Foreskin fibroblast (primary cell): ENCODE measurements at places on chromosomes 11 and 22.

GRCh38 chr22:30334646-30335045 lies 7.9 kb upstream of the TBC1D10A start:
- no peak for DNase-seq

DNA sequence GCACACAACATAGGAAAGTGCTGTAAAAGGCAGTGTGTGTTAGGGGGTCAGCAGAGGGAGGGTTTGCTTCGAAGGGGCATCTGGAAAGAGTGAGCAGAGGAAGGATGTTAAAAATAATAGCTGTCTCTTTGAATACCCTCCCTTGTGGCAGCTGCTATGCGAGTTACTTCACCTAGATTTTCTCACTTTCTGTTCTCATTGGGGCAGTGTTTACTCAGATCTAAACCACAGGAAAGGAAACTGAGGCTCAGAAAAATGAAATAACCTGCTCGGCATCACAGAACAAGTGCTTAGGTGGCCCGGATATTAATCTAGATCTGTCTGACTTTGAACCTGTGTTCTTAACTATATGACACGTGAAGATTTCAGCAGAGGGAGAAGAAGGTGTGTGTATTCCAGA lies 125.3 kb downstream of the C11orf91 start:
- DNase-seq: no peak

DNA sequence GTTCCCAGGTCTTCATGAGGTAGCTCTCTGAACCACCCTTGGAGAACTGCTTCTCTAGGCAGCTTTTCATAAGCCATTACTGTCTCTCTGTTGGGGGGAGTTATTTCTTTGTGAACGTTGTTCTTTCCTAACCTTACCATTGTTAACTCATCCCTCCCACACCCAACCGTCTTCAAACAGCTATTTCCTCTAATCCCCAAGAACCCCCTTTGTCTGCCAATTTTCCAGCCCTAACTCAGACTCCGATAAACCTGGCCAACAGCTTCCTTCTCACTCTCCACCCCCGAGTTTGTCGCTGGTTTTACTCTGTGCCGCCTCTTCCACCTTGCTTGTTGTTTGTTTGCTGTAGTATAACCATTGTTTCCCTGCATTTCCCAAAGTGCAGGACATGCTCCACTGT lies 131.5 kb downstream of the CCDC34 start:
- no peak for DNase-seq

DNA sequence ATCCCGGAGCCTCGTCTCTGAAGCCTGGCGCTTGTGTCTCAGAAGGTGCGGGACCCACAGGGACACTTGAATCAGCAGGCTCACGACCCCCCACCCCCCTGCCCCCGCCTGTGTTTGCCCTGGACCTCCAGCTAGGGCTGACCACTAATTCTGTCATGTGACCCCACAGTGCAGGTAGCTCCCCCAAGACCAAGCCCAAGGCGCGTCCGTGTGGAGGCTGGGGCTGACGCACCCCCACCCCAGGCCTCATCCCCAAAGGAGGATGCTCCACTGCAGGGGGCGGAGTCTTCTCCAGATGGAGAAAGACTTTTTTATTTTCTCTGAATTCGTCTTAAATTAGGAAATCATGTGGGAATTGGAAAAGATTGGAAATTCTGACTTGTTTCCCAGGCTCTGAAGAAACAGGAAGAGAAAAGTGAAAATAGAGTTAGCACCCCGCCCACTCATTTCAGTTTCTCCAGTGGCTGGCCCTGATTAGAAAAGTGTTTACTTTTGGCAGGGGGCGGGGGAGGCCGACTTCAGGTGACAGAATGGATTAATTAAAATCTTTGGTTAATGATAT lies 1.0 kb upstream of the RELA start:
- DNase-seq: peak; percentile 86

DNA sequence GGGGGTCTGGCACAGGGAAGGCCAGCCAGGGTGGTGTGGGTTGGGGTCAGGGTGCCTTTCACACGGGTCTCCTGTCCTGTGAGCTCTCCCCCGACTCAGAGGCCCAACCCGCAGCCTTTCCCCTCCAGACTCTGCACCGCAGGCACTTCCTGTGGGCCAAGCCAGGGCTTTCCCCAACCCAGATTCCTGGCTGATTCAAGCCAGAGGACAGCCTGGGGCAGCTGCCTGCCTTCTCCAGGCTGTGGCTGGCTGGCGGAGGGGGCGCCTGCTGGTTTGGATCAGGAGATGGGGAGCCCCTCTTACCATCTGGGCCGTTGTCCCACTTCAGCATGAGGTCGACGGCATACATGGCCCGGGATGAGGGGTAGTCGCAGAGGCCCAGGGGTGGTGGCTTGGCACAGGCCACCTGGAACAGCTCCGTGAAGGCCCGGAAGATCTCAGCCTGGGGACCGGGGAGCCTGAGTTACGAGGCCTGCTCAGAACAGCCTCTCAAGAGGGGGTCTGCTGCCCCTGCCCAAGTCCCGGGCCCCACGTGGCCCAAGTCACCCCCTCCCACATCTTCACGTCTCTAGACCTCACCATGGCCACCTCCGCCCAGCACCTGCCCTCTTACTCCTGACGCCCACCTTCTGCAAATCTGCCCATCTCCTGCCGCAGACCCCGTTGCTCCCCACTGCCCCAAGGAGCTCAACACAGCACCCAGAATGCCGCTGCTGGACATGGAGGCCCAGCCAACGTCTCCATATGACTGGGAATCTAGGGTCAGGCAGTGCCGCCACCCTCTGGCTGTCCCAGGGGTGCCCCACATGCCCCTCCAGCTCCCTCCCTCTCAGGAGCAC lies 17.3 kb downstream of the TSPO start:
- peak; percentile 41 for DNase-seq

DNA sequence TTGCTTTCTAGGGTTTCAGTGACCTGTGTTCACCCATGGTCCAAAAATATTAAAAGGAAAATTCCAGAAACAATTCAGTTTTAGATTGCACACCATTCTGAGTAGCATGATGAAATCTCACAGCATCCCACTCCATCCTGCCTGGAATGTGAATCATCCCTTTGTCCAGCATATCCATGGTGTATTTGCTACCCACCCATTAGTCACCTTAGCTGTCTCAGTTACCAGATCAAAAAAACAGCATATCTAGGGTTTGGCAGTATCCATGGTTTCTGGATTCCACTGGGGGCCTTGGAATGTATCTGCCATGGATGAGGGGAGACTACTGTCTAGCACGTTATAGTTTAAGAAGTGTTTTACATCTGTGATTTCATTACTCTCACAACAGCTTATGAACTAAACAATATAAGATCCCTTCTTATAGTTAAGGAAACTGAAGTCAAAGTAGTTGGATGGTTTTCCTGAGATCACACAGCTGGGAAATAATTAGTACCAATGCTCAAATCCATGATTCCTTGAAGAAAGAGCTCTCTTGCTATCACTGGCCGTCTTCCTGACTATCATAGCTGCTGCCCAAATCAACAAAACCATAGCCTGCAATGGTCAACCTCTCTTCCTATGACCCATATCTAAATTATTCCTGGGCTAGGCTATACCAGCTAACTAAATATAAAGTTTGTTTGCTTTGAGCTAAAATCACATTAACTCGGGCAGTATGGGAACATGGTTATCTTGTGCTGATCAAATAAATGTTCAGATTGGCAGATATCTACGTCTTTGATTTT lies 122.6 kb downstream of the MICAL2 start:
- DNase-seq: peak; percentile 89

GRCh38 chr11:32213223-32213622 lies 122.3 kb downstream of the RCN1 start:
- DNase-seq: peak; percentile 19

- no peak for DNase-seq
Observed at GRCh38 chr11:96145163-96145585, 197.8 kb downstream of the MAML2 start.

GRCh38 chr11:59076876-59077571 lies 9.1 kb upstream of the GLYATL1B start:
- no peak for DNase-seq

GRCh38 chr22:47201996-47202818 lies 439.8 kb downstream of the TBC1D22A start:
- DNase-seq: no peak

- peak; percentile 63 for DNase-seq
Observed at GRCh38 chr11:68806931-68807844, 34.5 kb downstream of the CPT1A start.

DNA sequence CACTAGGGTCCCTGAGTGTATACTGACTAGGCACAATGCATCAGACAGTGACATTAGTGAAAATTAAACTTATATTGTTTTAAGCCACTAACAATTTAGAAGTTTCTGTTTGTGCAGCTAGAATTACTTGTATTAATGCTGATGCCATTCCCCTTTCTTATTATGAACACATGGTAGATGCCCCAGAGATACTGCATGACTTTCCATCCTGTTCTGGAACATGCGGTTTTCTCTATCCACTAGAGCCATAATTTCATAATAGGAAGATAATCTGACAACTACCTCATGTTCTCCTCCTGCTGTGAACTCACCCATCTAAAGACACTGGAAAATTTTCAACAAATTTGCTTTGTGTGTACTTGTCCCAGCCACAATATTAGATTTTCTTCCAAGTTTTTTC lies 1256.4 kb downstream of the FAM181B start:
- no peak for DNase-seq

GRCh38 chr11:45369313-45369712 lies 83.2 kb upstream of the SYT13 start:
- DNase-seq: no peak

- no peak for DNase-seq
Observed at GRCh38 chr11:76614471-76615179, 55.9 kb downstream of the LRRC32 start.

DNA sequence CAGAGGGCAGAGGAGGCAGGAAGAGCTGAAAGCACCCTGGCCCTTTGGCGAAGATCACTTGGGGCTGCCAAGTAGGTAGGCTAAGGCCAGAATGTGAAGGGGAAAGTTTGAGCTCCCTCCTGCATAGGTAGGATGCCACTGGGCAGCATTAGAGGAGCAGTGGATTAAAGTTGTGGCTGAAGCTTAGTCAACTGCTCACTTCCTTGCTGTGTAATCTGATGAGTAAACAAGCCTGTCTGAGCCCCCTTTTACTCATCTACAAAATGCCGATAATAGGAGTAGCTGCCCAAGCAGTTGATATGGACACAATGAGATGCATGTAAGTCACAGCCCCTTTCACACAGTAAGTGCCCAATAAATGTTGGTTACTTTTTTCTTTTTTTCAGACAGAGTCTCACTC lies 216.4 kb downstream of the MN1 start:
- DNase-seq: no peak

GRCh38 chr11:123616505-123617198 lies 37.8 kb downstream of the SCN3B start:
- DNase-seq: peak; percentile 81

DNA sequence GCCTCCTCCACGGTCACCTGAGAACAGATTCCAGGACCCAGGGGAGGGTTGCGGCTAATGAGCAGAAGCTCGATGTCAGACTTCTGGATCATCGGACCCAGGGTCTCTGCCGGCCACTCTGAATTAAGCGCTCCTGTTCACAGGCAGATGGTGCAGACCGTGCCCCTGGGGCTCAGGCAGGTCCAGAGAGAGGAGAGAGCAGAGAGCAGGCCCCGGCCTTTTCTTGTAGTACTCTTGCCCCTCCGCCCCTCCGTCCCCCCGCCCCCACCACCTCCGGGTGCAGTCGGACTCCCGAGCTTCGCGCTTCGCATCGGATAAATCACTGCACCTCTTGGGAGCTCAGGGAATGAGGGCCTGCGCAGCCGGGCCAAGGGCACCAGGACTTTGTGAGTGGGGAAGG lies 50.3 kb downstream of the RPS6KA4 start:
- no peak for DNase-seq

DNA sequence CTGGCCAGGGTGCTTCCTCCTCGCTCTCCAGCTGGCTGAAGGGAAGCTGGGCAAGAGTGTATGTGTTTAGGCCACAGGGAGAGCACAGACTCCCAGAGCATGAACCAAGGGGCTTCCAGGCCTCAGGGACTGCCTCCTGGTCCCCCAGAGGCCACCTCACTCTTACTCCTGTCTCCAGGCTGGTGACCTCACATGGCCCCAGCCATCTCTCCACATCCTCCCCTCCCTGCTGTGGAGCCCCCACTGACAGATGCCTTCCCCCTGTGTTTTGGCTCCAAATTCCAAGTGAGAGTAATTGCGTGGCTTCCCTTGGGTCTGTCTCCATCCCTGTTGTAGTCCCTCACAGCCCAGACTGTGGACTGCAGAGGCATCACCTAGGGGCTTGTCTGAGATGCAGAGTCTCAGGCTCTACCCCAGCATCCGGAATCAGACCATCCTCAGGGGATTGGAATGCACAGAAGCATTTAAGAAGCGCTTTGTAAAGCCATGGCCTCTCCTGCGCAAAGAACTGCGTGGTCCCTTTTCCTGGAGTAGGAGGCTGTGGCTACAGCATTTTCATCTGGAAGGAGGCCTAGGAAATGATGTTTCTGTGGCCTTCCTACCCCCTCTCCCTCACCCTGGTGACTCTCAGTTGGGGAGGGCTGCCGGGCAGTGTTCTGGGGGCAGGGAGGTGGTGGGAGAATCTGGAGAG lies 91.1 kb downstream of the ATXN10 start:
- DNase-seq: no peak

- DNase-seq: peak; percentile 87
Observed at GRCh38 chr11:69295995-69296889, 2.3 kb downstream of the MYEOV start.

GRCh38 chr11:70799386-70799785 lies 401.1 kb downstream of the CTTN start:
- DNase-seq: peak; percentile 32

DNA sequence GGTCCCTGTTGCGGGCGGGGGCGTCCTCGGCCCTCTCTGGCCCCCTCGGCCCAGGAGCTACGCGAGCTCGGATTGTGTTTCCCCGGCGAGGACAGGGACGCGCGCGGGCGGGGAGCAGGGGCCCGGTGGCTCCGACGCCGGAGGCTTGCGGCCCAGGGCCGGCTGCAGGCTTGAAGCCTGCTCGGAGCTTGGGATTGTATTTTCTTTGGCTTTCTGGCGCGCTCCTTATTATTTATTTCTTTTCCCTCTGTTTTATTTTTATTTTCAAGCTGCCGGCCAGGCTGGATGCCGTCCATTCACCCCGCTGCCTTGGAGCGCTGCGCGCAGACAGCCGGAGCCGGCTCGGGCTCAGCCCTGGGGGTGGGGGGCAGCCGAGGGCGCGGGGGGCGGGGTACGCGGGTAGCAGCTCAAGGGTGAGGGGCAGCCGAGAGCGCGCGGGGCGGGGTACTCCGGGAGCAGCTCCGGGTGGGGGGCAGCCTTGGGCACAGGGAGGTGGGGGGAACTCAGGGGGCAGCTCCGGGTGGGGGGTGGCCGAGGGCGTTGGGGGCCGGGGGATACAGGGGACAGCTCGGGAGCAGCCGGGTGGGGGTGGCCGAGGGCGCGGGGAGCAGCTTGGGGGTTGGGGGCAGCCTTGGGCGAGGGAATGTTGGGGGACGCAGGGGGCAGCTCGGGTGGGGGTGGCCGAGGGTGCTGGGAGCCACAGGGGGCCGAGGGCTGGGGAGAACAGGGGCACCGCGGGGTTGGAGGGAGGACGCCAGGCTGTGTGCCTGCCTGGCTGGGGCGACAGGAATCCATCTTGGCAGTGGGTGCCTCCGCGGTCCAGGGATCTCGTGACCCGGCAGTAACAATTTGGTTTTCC lies 42.7 kb downstream of the KCNJ1 start:
- no peak for DNase-seq
